Osteocyte (in vitro differentiated cells): ENCODE measurements at places on chromosomes 1 and 21. TPM values are rescaled to one million over a fixed set of nuclear protein-coding genes. Genes with fewer than 3 reads are reported as not detected.
A peak's percentile ranks its signal among the peaks of the same experiment; 100 is the strongest.

Gene DRAXIN
- 0.10 and 0.21 TPM in 2 replicates for total RNA-seq

- no peaks in the 10 kb centered on the region for H3K27me3 ChIP-seq
- no peak for DNase-seq
- peaks cover 24% of the 10 kb centered on the region for H3K4me1 ChIP-seq
- peaks cover 30% of the 10 kb centered on the region for H3K36me3 ChIP-seq
These were observed 23.1 kb downstream of the EIF2D start for GRCh38 chr1:206589206-206589605.

DNA sequence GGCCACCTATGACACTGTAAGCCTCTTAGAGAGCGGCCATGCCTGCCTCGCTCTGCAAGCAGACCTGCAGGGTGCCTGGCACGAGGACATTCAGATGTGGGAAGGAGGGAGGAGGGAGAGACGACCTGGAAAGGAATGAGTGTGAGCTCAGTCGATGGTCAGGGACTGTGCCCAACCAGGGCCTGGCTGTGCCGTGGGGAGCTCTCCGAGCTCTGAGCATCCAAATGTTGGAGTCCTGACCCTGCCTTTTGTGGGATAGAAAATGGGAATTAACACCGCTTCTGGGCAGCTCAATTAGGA is 7.3 kb downstream of the CSTB start:
- no peaks in the 10 kb centered on the region for H3K27me3 ChIP-seq
- H3K27ac ChIP-seq = peak overlapping the region; percentile 81
- peaks cover 8% of the 10 kb centered on the region for H3K36me3 ChIP-seq

DNA sequence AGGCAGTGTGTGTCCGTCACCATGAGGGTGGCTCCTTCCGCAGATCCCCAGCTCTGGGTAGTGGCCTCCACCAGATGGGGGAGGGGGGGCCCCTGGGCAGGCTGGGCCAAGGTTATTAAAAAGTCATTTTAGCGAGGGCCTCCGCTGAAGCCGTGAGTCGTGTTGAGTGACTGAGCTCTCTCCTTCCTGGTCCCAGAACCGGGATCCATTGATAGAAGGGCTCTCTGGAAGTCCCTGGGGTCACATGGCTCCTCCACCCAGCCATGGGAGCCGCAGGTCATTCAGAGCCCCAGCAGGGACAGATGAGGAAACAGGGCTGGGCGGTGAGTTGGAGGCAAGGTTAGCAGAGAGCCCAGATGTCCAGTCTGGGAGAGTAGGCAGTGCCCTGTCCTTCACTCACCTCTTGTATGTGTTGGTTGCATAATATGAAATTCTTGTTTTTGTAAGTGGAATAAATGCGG is 12.9 kb downstream of the MIIP start:
- H3K4me1 ChIP-seq = peaks cover 2% of the 10 kb centered on the region
- no peak overlapping the region for H3K4me3 ChIP-seq
- no peak overlapping the region for H3K27ac ChIP-seq
- no peaks in the 10 kb centered on the region for H3K27me3 ChIP-seq

GRCh38 chr1:5111581-5111980 is 457.2 kb downstream of the AJAP1 start:
- H3K36me3 ChIP-seq = no peaks in the 10 kb centered on the region
- H3K4me1 ChIP-seq = no peaks in the 10 kb centered on the region
- no peaks in the 10 kb centered on the region for H3K27me3 ChIP-seq
- H3K27ac ChIP-seq = no peak overlapping the region

GRCh38 chr21:44525391-44526095 is 14.5 kb downstream of the KRTAP10-1 start:
- no peaks in the 10 kb centered on the region for H3K4me1 ChIP-seq
- no peak overlapping the region for H3K27ac ChIP-seq
- no peaks in the 10 kb centered on the region for H3K36me3 ChIP-seq
- H3K4me3 ChIP-seq = no peak overlapping the region
- no peaks in the 10 kb centered on the region for H3K27me3 ChIP-seq

- no peak for DNase-seq
- no peaks in the 10 kb centered on the region for H3K4me1 ChIP-seq
- no peaks in the 10 kb centered on the region for H3K36me3 ChIP-seq
- no peak overlapping the region for H3K4me3 ChIP-seq
- H3K27ac ChIP-seq = no peak overlapping the region
These were observed 12.3 kb upstream of the DENND2D start for GRCh38 chr1:111212634-111213335.

DNA sequence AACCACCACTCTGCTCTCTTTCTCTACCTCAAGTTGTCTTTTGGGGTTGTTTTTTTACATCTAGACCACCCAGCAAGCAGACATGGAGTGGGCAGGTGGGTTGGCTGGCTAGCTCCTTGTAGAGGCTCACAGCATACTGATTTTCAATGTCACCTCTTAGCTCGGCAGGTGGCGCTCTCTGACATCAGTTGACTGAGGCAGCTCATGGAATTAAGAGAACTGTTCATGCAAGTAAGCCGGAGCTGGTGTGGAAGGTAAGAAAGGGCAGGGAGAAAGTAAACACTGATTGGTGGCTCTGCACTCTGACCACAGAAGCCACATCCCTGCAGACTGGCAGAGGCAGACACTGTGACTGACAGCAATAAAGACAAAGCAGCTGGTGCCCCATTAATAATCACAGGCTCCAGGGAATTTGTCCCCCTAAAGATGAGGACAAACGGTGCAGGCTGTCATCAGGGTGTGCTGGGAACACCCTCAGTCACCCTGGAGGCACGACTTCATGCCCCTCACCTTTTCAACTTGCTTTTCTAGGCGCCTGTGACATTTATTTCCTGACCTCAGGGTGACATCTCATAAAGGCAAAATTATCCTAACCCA is 226.8 kb downstream of the LMX1A start:
- H3K27ac ChIP-seq = no peak overlapping the region
- no peaks in the 10 kb centered on the region for H3K36me3 ChIP-seq
- no peaks in the 10 kb centered on the region for H3K4me1 ChIP-seq
- H3K27me3 ChIP-seq = peaks cover 2% of the 10 kb centered on the region
- H3K4me3 ChIP-seq = no peak overlapping the region
- no peak for DNase-seq

Gene SELENON
- total RNA-seq = 126 and 129 TPM in 2 replicates

GRCh38 chr1:26081267-26082019 is 14.0 kb upstream of the TRIM63 start:
- H3K27ac ChIP-seq = no peak overlapping the region
- H3K27me3 ChIP-seq = peaks cover 27% of the 10 kb centered on the region
- H3K36me3 ChIP-seq = no peaks in the 10 kb centered on the region
- no peaks in the 10 kb centered on the region for H3K4me1 ChIP-seq

GRCh38 chr1:152645146-152645545 is 18.0 kb upstream of the LCE2D start:
- no peak overlapping the region for H3K27ac ChIP-seq
- H3K27me3 ChIP-seq = no peaks in the 10 kb centered on the region
- H3K4me3 ChIP-seq = no peak overlapping the region
- DNase-seq = no peak

GRCh38 chr1:97159342-97159741 is 437.8 kb downstream of the PTBP2 start:
- no peak overlapping the region for H3K27ac ChIP-seq
- peaks cover 8% of the 10 kb centered on the region for H3K36me3 ChIP-seq
- H3K4me1 ChIP-seq = no peaks in the 10 kb centered on the region
- DNase-seq = no peak

Gene THAP3
- total RNA-seq = 16.5 and 18.7 TPM in 2 replicates

DNA sequence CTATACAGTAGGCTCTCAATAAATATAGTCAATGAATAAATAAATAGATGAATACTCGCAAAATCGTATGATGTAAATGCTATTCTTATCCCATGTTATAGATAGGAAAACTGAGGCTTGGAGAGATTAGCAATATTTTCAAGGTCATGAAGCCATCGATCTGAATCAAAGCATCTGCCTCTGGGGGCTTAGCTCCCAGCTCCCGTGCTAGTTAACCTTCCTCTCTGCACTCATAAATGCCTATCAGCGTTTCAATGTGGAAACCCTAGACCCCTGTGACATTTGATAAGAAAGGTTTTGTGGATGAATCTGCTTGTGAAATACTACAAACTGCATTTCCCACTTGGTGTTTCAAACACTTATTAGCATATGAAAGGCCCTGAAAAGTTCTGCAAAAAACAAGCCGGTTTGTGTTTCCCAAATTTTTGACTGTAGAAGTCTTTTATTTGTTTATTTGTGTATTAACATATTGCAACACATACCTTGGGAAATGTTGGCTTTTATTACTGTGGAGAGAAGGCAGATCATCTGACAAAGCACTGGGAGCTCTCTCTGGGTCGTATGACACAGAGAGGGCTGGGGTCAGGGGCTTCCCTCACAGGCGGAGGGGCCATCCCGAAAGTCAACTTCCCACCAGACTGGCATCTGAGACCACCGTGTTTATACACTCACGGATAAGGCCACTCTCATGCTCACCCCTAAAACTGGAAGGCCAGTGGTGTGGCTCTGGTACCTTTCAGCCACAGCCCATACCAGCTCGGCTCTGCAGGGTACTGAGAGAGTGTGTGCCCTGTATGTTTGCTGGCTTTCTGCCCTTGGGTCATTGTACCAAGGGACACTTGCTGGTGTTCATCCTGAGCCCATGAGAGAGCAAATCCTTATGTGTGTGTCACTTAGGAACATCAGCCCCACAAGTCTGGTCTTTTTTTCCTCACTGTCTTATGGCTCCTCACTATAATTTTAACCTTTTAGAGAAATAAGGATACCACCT is 993 bp upstream of the PROK1 start:
- no peak for DNase-seq
- no peaks in the 10 kb centered on the region for H3K36me3 ChIP-seq

Gene LAPTM5
- not detected in 2 replicates for total RNA-seq

DNA sequence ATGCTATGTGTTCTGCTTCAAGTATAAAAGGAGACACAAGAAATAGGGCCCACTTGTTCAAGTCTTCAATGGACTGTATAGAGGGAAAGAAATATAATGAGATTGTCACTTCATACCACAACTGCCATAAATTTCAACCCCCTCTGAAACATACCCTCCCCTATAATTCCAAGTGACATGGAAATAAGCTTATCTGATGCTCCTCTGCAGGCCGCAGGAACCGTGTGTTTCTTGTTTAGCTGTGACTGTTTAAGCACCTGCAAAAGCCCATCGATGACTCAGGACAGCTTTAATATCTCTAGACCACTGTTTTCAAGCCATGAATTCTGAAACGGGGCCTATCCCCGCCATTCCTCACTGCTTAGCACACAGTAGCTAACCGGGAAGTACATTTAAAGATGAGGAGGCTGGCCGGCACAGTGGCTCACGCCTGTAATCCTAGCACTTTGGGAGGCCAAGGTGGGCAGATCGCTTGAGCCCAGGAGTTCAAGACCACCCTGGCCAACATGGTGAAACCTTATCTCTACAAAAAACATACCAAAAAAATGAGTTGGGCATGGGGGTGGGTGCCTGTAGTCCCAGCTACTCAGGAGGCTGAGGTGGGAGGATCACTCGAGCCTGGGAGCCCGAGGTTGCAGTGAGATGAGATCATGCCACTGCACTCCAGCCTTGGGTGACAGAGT is 4.2 kb downstream of the HLCS start:
- H3K27ac ChIP-seq = no peak overlapping the region
- H3K27me3 ChIP-seq = no peaks in the 10 kb centered on the region
- H3K4me3 ChIP-seq = no peak overlapping the region
- H3K4me1 ChIP-seq = peaks cover 12% of the 10 kb centered on the region
- H3K36me3 ChIP-seq = peaks cover 16% of the 10 kb centered on the region

DNA sequence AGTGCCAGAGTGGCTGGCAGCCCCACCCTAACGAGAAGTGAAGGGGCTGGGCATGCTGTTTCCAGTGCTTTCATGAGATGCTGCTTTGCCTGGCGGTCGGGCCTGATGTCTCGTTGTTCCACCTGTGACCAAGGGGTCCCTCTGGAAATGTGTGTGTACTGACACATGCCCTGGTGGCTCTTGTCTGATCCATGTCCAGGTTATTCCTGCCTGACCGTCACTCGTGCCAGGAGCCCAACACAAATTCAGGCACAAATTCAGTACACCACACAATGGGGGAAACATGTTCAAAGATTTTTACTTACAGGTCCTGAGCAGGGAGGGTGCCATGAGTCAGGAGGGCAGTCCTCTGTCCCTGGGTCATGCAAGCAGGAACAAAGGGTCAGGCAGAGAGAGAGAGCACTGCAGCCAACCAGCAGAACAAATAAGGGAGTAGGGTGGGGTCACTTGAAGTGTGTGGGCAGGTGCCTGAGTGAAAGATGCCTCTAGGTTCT is 76.3 kb downstream of the ADARB1 start:
- H3K4me3 ChIP-seq = no peak overlapping the region
- H3K4me1 ChIP-seq = peaks cover 64% of the 10 kb centered on the region
- peaks cover 19% of the 10 kb centered on the region for H3K36me3 ChIP-seq
- peak; percentile 34 for DNase-seq

DNA sequence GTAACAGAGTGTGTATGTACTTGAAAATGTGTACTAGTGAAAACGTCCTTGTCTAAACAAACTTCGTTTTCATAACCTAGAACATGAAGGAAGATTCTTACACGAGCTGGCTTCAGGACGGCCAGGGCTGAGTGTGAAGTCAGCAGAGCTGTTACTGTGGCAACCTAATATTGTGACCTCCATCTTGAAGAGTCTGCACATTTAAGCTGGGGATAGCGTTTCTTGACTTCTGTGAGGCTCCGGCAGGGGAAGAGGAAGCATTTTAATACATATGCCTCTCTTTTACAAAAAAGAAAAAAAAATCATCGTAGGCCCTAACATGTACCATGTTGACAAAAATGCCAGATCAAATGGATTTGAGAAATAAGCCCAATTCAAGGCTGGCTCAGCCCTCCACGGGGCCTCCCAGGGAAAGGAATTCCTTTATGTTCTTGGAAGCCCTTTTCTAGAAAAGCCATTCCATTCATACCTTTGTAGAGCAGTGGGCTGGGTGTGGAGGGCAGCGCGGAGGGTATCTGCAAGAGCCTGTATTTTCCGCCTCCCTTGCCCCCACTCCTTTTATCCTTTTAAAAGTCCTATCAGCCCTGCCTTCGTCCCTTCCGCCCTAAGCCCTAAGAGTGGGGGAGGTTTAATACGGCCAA is 51.1 kb downstream of the SIM2 start:
- no peak overlapping the region for H3K4me3 ChIP-seq
- peak overlapping the region; percentile 72 for H3K27ac ChIP-seq
- no peak for DNase-seq
- H3K4me1 ChIP-seq = peaks cover 33% of the 10 kb centered on the region

DNA sequence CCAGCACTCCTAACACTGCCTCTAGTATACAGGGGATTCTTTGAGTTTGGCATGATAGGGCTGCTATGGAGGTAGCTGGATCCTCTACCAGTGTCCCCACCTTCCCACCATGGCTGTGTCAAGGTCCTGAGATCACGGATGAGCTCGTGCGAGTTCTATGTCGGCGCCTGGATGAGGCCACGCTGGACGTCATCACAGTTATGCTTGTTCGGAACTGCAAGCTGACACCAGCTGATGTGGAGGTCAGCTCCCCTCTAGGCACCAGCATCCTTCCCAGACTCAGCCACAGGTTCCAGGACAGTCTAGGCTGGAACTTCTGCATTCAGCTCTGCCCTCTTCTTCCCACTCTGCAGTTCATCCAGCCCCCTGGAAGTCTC is 15.2 kb downstream of the HYI start:
- DNase-seq = no peak
- peaks cover 22% of the 10 kb centered on the region for H3K36me3 ChIP-seq
- H3K4me3 ChIP-seq = no peak overlapping the region
- no peak overlapping the region for H3K27ac ChIP-seq

- H3K4me1 ChIP-seq = peaks cover 4% of the 10 kb centered on the region
- no peaks in the 10 kb centered on the region for H3K36me3 ChIP-seq
- no peak overlapping the region for H3K27ac ChIP-seq
- no peak for DNase-seq
- H3K27me3 ChIP-seq = peaks cover 17% of the 10 kb centered on the region
These were observed 18.9 kb upstream of the TUT4 start for GRCh38 chr1:52571783-52572182.
